Stimulated activated CD4-positive, alpha-beta T cell treated with anti-CD3 and anti-CD28 coated beads, Interleukin-15, amount 100 ng/mL, for 1 hour (primary cell): ENCODE measurements at places on chromosomes 5 and 9.

DNA sequence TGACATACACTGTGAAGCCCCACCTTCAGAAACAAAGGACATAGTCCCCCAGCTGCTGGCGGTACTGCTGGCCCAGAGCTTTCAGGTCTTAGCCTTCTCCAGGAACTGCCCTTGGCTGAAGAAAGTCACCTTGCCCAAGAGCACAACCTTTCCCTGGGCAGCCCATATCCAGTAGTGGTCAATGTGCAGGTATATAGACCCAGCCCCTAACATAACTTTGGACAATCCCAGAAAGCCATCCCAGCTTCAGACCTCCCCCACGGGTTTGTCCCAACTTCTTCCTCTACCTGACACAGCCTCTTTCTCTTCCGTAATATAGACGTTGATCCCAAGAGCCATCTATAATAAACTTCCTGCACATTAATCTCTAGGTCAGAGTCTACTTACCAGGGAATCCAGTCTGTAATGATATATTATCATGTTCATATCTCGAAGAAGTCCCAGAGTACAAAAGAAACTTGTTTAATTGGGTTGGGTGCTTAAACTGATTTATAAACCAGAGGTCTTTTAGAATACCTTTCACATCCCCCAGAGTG, 157.4 kb downstream of the SNCAIP start:
- no peak for DNase-seq

- DNase-seq, result no peak
Measured at GRCh38 chr9:137276473-137277328, 825 bp upstream of the TOR4A start.

- no peak for DNase-seq
Measured at GRCh38 chr9:87770616-87771315, 44.8 kb downstream of the CTSL start.

- peak; percentile 22 for DNase-seq
Measured at GRCh38 chr9:99231711-99232110, 9.6 kb downstream of the SEC61B start.

- DNase-seq, result no peak
Measured at GRCh38 chr5:147093138-147093537, 141.7 kb upstream of the STK32A start.

DNA sequence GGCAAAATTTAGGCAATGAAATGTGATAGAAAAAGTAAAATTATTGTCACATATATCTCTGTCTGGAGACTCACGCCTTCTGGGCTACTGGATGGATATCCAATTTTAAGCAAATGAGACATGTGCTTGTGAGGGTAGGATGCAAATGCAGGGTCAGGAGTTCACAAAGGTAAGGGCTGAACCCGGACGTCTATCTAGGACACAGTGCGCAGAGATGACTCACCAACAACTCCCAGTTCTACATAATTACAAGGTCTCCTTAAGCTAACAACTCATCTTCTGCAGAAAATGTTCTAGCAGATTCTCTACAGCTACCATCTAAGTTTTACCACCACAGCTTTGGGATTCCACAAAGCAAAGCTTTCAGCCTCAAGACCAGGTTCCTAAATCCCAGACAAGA, 160.5 kb downstream of the ENTREP1 start:
- no peak for DNase-seq

- DNase-seq, result no peak
Measured at GRCh38 chr9:96203867-96204501, 98.0 kb downstream of the HSD17B3 start.

DNA sequence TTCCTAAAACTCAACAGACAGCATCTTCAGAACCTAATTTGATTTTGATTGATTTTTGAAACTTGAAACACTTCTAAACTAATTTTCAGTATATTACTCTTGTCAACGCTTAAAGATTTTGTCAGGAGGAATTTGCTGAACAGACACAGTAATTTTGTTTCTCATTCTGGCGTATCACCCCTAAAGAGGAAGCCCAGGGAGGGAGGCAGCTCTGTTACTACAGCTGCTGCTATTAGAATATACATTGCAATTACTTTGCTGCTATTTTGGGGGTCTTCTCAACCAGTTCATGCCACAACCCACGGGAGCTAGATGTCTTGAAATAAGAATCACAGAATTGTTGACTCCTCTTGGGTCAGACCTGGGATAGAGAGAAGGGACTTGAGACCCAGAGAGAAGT, 122.6 kb downstream of the TLR4 start:
- no peak for DNase-seq

GRCh38 chr5:95352691-95353090, 38.5 kb upstream of the FAM81B start:
- DNase-seq, result no peak

GRCh38 chr9:79013715-79014610, 557.8 kb upstream of the TLE4 start:
- no peak for DNase-seq

DNA sequence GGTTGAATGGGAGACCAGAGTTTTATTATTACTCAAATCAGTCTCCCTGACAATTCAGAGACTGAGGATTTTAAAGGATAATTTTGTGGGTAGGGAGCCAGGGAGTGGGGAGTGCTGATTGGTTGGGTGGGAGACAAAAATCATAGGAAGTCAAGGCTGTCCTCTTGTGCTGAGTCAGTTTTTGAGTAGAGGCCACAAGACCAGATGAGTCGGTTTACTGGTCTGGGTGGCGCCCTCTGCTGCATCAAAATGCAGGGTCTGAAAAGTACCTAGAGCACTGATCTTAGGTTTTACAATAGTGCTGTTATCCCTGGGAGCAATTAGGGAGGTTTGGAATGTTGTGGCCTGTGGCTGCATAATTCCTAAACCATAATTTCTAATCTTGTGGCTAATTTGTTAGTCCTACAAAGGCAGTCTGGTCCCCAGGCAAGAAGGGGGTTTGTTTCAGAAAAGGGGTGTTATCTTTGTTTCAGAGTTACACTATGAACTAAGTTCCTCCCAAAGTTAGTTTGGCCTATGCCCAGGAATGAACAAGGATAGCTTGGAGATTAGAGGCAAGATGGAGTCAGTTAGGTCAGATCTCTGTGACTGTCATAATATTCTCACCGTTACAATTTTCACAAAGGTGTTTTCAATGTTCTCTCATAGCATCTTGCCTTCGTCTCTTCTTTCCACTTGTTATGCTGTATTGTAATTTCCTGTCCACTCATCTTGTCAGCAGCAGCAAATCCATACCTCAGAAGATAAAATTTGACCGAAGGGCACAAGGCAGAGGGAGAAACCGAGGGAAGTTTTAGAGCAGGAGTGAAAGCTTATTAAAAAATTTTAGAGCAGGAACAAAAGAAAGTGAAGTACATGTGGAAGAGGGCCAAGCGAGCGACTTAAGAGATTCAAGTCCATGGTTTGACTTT, 59.2 kb upstream of the CLINT1 start:
- peak; percentile 50 for DNase-seq

- no peak for DNase-seq
Measured at GRCh38 chr9:87579781-87580541, 82.3 kb downstream of the DAPK1 start.

DNA sequence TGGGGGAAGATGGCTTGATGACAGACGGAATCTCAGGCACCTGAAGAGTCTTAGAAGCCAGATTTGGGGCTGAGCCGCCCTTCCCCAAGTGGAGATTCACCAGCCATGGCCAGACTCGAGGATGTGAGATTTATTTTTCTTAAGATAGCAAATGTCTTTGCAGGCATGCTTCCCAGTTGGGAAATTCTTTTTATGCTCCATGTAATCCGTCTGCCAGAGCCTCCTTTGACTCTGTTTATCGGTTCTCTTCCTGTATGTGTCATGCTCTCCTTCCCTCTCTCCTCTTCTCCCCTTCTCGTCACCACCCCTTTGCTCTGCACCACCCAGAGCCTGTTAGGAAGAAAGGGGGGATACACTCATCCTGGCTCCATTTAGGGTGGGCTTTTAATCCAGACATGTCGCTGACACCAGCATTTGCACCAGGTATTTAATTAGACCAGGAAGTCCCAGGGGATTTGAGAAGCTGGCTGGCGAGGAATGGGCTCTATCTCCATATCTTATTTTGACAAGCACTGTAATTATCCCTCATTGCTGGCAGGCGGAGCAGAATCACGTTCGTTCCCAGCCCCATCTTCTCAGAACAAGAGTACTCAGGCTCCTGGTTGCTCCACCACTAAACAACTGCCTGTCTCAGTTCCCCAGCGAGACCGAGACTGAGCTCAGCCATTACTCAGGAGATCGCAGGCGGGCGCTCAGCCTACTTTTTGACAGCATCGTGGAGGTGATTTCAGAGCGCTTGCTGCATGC, 50.9 kb downstream of the KCNIP1 start:
- DNase-seq, result no peak

DNA sequence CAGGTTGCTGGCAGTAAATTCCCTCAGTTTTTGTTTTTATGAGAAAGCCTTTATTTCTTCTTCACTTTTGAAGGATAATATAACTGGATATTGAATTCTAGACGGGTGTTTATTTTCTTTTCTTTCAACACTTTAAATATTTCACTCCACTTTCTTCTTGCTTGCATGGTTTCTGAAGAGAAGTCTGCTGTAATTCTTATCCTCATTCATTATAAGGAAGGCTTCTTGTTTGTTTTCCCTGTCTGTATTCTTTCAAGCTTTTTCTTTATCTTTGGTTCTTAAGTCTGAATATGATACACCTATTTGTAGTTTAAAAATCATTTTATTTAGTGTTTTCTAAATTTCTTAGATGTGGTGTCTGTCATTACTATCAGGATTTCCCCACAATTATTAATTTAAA, 1054.3 kb downstream of the TLE1 start:
- DNase-seq, result no peak

- DNase-seq, result no peak
Measured at GRCh38 chr9:78865737-78866136, 568.8 kb downstream of the PSAT1 start.

DNA sequence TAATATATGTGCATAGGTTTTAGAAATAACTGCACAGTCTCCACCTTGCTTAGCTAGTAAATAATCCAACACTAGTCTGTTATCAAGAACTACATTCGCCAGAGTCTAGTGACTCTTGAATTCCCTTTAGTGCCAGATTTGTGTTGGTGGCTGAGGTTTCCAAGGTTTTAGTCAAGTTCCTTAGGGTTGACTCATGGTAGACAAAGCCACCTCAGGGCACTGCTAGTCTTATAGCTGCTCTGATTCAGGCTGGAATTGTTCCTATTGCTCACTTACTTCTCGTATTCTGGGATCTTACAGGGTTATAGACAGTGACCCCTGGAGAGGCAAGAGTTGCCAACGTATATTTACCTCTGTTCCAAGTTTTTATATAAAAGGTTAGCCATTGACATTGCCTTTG, 1369.8 kb upstream of the CDH9 start:
- DNase-seq, result no peak

GRCh38 chr9:116491659-116492058, 195.4 kb upstream of the TRIM32 start:
- DNase-seq, result no peak

GRCh38 chr5:118793091-118793490, 195.3 kb downstream of the DTWD2 start:
- no peak for DNase-seq

- no peak for DNase-seq
Measured at GRCh38 chr9:2271426-2271825, 256.3 kb downstream of the SMARCA2 start.

GRCh38 chr5:172145870-172146747, 41.9 kb downstream of the STK10 start:
- DNase-seq, result no peak

DNA sequence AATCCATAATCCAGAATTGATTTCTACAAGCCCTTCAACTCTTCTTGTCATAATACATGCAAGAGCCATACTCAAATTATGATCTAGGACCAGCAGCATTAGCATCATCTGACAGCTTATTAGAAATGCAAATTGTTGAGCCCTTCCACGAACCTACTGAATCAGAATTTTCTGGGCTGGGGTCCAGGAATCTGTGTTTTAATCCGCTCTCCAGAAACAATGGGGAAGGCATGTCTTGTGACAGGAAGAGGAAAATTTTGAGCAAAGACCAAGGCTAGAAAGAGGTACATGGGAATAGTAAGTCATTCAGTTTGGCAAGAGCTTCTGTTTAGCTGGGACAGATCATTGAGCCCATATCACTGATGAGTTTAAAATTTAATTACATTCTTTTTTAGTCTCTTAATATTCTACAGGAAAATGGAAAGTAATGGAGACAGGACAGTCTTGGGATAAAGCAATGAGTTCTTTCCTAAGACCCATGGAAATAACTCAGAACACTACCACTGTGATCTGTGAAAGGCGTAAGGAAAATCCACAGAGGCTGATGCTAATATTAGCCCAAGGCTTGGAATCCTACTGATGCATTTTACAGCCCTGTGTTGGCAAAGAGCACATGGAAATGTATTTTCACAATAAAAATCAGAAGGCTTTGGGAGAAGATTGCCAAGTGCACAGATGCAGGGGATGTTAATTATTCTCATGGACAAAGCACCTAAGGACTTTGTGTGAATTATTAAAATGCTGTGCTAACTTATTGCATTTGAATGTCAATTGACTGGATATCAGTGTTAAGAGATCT, 73.7 kb upstream of the STK32A start:
- DNase-seq, result no peak

DNA sequence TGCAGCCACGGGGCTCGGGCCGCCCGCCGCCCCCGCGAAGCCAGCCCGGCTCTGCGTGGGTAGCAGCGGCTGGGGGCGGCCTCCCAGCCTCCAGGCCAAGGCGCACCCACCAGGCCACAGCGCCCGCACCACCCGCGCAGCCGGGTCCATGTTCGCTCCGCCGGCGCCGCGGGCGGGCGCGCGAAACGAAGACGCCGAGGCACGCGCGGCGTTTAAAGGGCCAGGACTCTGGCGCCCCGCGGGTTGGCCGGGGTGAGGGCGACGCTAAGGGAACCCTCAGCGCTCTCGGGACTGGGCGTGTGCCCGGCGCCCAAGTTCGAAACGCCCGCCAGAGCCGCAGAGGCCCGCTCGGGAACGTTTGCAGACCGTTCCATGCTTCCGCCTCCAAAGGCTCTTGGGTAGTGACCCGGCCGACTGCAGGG, at the start of gene PTGES2:
TSS of gene PTGES2 (minus strand) at position 162 of the 422 bp plus-strand sequence. CDS start at position 150, 12 bp downstream.
- peak; percentile 77 for DNase-seq

GRCh38 chr5:113039229-113039933, 62.8 kb downstream of the DCP2 start:
- no peak for DNase-seq

DNA sequence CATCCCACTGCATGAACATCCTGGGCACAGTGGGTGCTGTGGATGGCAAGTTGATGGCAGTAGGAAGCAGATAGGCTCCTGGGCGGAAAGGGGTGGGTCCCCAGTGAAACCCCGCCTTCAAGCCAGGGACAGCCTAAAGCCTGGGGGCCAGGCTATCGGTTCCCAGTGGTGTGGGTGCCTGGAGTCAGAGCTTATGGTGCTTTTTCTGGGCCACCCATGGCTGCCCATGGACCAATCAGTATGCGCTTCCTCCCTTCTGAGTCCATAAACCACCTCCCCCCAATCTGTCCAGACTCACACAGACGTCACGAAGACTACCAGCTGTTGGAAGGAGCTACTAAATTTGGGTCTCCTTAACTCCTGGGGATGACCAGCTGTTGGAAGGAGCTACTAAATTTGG, 17.5 kb upstream of the ECPAS start:
- no peak for DNase-seq
